ENCODE measurements at places on chromosomes 12 and 14. TPM values are rescaled to one million over a fixed set of nuclear protein-coding genes. Genes with fewer than 3 reads are reported as not detected.

- DNase-seq, result no peak
Observed at GRCh38 chr14:68446243-68447040, 346.4 kb downstream of the ZFP36L1 start.

- DNase-seq, result no peak
Observed at GRCh38 chr12:96224219-96224615, 30.0 kb downstream of the ELK3 start.

GRCh38 chr12:49707128-49707811, at the start of gene FMNL3:
TSS of gene FMNL3 (minus strand) at chr12:49707405. CDS start at chr12:49707180, 225 bp downstream.
- DNase-seq, result peak; percentile 99

Gene COX8C
- total RNA-seq, result not detected

Gene KRT71
- total RNA-seq, result not detected

Gene B3GNT4
- total RNA-seq, result 0.38 TPM

DNA sequence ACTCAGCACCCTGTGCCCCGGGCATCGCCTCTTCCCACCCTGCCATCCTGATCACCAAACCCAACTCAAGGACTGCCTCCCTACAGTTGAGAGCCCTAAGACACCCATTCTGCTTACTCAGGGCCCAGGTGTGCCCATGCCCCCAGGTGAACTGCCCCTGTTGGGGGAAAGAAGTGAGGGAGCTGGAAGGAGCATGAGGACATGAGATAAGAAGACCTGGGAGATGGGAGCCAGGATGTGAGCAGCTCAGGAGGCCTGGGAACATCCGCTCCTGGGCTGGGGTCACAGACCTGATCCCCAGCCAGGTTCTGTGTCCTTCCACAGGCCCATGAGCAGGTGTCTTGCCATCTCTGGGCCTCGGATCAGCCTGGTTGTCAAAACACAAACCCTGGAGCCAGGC, 6.6 kb downstream of the RAPGEF3 start:
- no peak for DNase-seq

Gene ARHGDIB
- 217 TPM for total RNA-seq

DNA sequence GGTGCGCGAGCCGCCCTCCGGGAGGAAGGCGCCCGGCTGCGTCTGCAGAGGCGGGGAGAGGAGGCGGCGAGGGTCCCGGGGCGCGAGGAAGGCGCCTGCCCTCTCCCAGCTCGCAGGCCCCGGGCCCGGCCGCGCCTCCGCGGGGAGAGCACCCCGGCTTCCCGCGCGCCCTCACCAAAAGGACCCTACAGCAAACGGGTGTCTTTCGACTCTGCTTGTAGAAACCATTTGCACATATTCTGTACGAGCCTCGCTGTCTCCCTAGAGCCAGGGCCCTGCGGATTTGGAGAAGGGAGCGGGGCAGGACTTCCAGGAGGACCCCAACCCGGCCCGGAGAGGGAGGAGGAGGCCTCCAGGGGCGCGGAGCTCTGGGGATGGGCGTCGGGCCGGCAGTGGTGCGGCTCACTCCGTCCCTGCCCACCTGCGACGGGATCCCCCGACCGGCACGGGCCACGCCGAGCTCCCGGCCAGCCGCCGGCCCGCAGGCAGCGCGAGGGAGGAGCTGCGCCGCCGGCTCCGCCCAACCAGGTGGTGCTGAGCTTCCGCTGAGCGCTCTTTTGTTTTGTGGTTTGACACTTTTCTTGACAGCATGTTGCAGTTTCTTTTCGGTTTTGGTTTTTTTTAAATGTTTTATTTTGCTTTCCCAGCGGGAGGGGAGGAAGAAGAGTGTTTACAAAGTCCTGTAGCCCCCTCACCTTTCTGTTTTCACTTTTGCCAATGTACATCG, 103.3 kb upstream of the FKBP4 start:
- DNase-seq, result peak; percentile 41

GRCh38 chr12:83082690-83083276, 396.1 kb downstream of the TMTC2 start:
- no peak for DNase-seq

GRCh38 chr12:57811028-57811755, 7.3 kb downstream of the AVIL start:
- DNase-seq, result no peak

DNA sequence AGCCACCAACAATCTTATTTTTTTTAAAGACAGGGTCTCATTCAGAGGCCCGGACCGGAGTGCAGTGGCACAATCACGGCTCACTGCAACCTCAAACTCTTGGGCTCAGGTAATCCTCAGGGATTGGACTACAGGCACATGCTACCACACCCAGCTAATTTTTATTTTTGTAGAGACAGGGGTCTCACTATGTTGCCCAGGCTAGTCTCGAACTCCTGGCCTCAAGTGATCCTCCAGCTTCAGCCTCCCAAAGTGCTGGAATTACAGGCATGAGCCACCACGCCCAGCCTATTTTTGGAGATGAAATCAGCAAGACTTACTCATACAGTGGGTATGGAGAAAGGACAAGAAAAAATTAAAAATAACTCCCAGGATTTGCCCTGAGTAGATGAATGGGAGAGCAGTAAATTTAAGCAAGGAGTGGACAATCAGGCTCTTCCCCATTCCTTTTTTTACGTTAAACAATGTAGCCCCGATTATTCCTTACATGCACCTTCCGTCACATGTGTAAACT, 13.2 kb downstream of the FMNL3 start:
- DNase-seq, result no peak

Data from endothelial cell (in vitro differentiated cells).